Stimulated activated CD8-positive, alpha-beta memory T cell treated with anti-CD3 and anti-CD28 coated beads, Interleukin-2, amount 100 ng/mL, for 1 hour (primary cell): ENCODE measurements at places on chromosomes 2 and 18.
A peak's percentile ranks its signal among the peaks of the same experiment; 100 is the strongest.

- no peak for DNase-seq
These were observed 112.4 kb downstream of the CD8B2 start for GRCh38 chr2:106599540-106599939.

- peak; percentile 63 for DNase-seq
These were observed 26.3 kb downstream of the MBP start for GRCh38 chr18:77106331-77106730.

- DNase-seq: no peak
These were observed 184.5 kb upstream of the CNTNAP5 start for GRCh38 chr2:123840574-123840973.

DNA sequence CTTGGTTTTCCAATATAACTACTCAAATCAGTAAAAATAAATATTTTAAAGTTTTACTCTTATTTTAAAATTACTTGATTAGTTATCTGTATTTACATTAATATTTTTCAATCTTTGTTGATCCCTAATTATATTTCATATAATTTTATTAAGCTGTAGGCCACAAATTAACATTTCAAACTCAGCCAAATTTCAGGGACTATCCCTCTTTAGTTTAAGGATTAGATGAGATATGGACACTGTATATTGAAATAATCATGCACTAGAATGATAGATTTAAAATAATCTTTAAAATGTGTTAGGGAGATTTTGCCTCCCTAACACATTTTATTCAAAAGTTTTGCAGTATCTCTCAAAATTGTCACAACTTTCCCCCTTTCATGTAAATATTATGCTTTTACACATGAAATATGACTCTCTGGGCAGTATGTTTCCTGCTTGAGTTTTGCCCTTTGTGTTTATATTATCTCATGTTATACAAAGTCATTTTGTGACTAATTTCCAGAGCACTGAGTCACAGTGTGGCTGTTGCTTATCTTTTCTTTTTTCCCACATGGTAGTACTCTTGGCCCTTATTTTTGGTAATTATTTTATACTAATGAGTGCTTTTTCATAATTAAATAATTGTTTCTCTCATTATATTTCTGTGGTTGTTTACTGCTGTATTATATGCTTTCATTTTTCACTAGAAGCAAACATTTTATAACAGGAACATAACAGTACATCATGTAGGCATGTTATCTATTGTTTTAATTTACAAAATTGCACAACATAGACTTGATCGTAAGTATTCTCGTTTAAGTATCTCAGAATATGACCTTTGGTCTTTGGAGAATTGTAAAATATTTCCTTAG, 1.2 kb downstream of the TFPI start:
- no peak for DNase-seq
